ENCODE measurements at places on chromosomes 2 and 18.

DNA sequence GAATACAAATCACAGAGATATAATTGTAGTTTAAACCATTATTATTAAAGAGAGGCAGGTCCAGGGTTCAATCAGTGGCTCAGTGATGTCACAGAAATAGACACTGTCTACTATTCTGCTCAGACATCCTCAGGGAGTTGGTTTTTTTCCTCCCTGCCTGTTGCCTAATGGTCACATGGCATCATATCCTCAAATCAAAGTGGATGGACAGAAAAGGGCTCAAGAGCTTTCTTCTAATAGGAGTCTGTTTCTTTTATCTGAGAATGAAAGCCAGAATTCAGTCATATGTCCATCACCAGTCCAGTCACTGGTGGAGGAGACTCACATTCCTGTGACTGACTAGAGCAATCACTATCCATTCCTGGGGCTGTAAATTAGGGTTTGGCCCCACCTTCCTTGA, 27.9 kb upstream of the EPC2 start:
- peak; percentile 9 for DNase-seq

GRCh38 chr2:46164529-46165301, 132.5 kb upstream of the EPAS1 start:
- peak; percentile 100 for DNase-seq

DNA sequence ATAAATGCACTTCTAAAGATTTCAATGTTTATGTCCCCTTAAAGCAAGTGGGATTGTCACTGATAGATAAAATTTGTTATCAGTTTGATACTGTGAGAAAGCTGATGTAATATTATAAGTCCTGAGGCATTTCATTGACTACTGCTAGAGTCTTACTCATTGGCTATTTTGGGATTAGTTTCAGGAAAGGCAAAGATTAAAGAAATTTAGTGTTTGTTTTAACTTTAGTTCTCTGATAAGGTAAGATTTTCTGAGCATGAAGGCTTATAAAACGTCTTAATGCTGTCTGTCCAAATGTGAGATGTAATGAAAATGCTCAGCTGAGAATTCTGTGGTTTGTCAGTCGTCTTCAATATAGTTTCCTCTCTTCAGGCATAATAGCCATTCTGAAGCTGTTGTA, 886.4 kb upstream of the CDH2 start:
- DNase-seq = no peak

GRCh38 chr2:125041846-125042245, 1016.8 kb downstream of the CNTNAP5 start:
- no peak for DNase-seq

GRCh38 chr2:28615706-28616105, 119.8 kb downstream of the PLB1 start:
- DNase-seq = no peak

DNA sequence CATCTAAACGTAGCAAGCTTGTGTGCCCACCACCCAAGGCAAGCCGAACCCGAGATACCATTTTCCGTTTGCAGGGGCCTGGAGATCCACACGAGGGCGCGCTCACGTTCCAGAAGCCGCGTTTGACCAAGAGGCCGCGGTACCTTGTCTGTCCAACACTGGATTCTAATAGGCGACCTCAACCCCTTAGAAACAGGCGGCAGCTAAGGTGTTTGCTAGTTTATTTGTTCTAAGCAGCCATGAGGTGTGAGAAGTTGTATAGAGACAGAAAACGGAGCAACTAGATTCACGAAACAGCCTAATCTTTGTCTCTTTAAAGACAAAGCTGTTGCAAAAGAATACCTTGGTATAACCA, 4.2 kb downstream of the HOXD11 start:
- no peak for DNase-seq

- peak; percentile 96 for DNase-seq
Observed at GRCh38 chr2:46645681-46646162, 166.4 kb downstream of the TMEM247 start.

DNA sequence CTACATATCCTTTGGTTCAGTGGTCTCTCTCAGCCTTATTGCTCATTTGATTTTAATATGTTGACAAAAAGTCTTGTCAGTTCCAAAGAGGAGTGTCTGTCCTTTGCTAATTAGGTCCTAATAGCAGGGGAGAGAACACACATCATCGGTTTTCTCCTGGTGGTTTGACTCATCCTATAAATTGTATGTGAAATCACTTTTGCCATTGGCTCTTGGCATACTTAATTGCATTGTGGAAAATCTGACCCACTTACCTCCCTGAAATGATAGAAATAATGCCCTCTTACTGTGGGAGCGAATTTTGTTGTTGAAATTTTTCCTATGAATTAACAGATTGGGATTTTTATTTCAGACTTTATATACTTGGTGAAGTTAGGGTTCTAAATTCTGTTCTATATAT, 58.3 kb downstream of the MTCL1 start:
- DNase-seq = peak; percentile 34

DNA sequence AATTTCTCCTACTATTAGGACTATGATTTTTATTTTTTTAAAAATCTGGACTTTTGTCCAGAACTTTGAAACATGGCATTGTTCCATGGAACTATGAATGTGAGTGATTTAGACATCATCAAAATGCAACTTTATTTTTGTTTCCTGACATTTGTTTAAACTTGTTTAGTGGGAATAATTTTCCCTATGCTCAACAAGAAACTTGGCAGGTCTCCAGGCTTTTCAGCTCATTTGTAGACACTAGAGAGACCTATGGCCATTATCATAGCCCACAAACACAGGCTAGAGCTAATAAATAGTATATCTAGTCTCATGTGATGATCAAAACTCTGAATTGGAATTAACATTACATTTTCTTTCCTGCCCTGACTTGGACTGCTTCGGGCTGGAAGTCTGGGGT, 145.1 kb upstream of the CELF4 start:
- no peak for DNase-seq

- DNase-seq = no peak
Observed at GRCh38 chr18:61471541-61471940, 138.3 kb downstream of the CDH20 start.

- no peak for DNase-seq
Observed at GRCh38 chr18:59061914-59062642, 77.6 kb upstream of the SEC11C start.

DNA sequence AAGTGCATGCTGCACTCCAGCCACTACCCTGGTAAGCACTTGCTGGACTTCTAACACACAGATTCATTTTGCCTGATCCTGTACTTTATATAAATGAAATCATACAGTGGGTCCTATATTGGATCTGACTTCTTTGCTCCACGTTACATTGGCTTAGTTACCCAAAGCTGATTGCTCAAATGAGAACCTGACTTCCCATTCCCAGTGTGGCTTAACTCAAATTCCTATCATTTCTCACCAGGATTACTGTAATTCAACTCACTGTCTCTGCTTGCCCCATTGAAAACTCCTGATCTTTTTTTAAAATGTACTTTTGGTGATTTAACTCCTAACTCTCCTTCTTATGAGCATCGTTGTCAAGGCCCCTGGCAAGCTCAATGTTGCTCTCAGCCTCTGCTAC, 1.4 kb downstream of the RSAD2 start:
- DNase-seq = no peak

DNA sequence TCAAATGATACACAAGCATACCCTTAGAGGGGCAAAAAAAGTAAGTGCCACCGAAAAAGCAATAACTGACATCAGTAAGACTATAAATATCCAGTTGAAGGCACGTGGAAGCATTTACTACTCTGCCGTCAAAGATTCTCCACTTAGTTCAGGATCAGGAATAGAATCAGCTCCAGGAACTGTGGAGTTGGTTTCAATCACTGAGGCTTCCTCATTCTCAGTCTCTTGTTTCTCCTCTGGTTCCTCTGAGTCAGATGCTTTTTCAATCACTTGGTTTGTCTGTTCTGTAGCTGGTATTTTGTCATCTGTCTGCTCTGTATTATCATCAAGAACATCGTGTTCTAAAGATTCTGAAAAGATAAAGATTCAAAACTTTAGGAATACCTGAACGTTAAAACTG, 72.2 kb downstream of the LNPK start:
- DNase-seq = peak; percentile 55

- DNase-seq = peak; percentile 66
Observed at GRCh38 chr2:46701152-46701551, 214.5 kb downstream of the MCFD2 start.

GRCh38 chr2:60826111-60826510, 55.3 kb upstream of the REL start:
- DNase-seq = no peak

DNA sequence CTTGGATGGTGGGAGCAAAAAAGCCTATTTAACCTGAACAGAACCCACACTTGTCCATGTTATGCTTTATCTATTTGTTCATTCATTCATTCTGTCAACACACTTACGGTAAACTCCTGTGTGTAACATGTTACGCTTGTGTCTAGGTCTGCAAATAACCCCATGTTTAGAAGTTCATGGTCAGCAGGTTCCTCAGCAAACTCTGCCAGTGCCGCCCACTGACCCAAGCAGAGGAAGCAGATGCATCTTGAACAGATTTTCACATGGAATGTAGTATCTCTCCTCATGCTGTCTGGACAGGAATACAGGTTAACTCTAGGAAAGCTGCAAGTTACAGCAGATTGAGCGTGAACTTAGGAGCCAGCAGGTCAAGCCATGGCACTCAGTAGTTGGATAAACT, 213.7 kb upstream of the COPS8 start:
- DNase-seq = no peak

GRCh38 chr2:10097352-10098148, 17.3 kb upstream of the CYS1 start:
- DNase-seq = peak; percentile 73

DNA sequence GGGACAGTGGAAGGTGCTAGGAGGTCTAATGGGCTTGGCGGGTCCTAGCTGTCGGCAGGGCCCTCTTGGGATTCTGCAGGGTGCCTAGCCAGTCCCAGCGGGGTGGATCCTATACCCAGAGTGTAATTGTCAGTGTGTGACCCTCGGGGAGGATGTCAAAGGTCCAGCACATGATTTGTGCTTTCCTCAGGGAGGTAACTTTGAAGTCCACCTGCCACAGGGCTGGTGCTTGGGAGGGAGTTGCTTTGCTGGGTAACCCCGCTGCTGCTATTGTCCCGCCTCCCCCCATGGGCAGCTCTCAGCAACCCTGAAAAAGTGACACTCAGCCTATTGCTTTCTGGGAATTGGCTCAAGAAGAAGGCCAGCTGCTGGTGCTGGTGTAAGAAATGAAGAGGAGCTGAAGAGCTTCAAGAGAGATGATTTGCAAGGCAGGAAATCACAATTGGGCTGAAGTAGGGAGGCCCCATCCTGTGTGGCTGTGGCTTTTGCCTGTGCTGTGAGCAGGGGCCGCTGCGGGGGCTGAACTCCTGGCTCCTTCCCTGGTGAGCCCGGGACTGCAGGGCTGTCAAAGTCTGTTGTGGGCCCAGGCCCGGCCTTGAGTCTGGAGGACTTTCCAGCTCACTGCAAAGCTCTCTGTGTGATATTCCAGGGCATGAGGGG, 36.4 kb downstream of the EMILIN2 start:
- no peak for DNase-seq

GRCh38 chr2:42809819-42810120, 17.4 kb upstream of the HAAO start:
- DNase-seq = peak; percentile 88

- DNase-seq = no peak
Observed at GRCh38 chr2:21920721-21921120, 797.0 kb downstream of the TDRD15 start.

GRCh38 chr2:207257251-207258250, 91.8 kb upstream of the KLF7 start:
- DNase-seq = peak; percentile 64

DNA sequence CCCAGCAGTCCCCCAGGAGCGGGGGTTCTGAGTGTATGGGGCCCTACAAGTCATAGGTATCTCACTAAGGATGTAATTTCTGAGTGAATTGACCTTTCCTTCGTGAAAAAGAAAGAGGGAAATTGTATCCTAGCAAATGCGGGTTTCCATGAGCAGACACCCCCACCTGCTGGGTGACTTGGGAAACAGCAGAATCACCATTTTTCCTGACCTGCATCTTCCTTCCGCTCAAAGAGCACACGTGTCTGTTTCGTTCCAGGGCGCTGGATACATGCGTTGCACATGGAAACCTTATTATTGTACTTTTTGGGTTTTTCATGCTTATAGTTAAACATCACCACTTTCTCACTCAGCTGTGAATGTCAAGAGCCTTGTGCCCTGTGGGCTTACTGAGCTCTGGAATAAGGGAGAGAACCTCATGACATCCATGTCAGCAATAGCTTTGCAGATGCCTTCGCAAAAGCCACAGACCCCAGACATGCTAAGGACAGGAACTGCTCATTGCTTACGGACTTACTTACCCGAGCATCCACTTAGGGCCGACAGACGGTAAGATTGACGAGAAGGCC, 132.8 kb downstream of the TPO start:
- peak; percentile 67 for DNase-seq

DNA sequence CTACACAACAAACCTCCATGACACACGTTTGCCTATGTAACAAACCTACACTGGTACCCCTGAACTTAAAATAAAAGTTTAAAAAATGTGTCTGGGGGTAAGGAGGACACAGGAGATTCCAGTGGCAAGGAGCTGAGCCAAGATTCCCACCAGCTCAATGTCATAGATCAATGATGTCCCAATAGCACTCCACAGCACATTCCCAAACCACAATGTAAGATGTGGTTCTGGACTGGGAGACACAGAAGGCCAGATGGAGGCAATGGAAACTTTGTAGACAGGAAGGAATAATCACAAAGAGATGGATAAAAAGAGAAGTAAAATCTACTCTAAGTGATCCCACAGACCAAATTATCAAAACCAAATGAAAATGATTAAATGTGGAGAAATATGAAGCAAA, 312.4 kb upstream of the SOX11 start:
- no peak for DNase-seq

DNA sequence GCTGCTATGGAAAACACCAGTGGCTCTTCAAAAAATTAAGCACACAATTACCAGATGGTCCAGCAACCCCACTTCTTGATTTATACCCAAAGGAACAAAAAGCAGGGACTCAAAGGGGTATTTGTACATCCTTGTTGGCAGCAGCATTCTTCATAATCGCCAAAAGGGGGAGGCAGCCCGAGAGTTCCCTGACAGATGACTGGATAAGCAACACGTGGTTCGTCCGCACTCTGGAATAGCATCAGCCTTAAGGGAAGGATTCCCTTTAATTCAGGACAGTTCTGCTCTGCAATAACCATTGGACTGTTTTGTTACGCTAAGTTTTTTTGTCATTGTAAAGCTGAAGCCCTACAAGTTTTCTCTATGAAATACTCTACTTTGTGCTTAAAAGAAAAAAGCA, 76.7 kb upstream of the TWIST2 start:
- peak; percentile 40 for DNase-seq

DNA sequence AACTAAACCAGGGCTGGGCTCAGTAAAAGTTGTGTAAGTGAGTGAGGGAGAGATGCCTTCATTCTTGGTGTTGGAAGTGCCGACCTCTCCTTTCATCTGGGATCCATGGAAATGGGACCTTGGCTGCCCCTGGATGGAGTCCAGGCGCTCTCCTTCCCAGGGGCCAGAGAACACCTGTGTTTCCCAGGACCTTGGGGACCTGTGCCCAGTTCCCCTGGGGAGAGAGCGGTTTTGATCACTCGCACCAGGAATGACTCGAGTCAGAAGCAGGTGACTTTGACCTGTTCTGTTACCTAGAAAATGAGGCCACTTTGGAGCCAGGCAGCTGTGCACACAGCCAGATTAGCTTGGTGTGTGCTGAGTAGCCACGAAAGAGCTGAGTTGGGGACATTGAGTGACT, 97.3 kb downstream of the SH3BP4 start:
- no peak for DNase-seq
